ENCODE measurements at places on chromosomes 16 and 17. TPM values are rescaled to one million over a fixed set of nuclear protein-coding genes. Genes with fewer than 3 reads are reported as not detected.

The FBXW10B gene
- 0.56 TPM for total RNA-seq

The TENT4B gene
- total RNA-seq: 6.5 TPM

The KRTAP29-1 gene
- total RNA-seq: not detected

The RSL1D1 gene
- 69.8 TPM for total RNA-seq

The ZDHHC1 gene
- 6.3 TPM for total RNA-seq

The ATP2C2 gene
- total RNA-seq: 0.06 TPM

The CCL4 gene
- not detected for total RNA-seq

The PHOSPHO1 gene
- total RNA-seq: 0.12 TPM

The TNS4 gene
- total RNA-seq: not detected

The TEKT1 gene
- not detected for total RNA-seq

The TVP23C gene
- total RNA-seq: 19.9 TPM

The MILR1 gene
- 16.3 TPM for total RNA-seq

The PLEKHM1 gene
- 18.2 TPM for total RNA-seq

The ADAP2 gene
- total RNA-seq: 0.79 TPM

The SULT1A4 gene
- total RNA-seq: 0.75 TPM

The WNK4 gene
- 0.06 TPM for total RNA-seq

The LAT gene
- 0.53 TPM for total RNA-seq

The CCL7 gene
- 0.19 TPM for total RNA-seq

The LDAF1 gene
- total RNA-seq: 25.6 TPM

The RASL10B gene
- total RNA-seq: 0.40 TPM

The ANKRD40CL gene
- not detected for total RNA-seq

The CHST4 gene
- not detected for total RNA-seq

The SECTM1 gene
- 5.5 TPM for total RNA-seq

The ITGB4 gene
- total RNA-seq: 0.40 TPM

The CDH13 gene
- total RNA-seq: 95.3 TPM

The KNOP1 gene
- 9.0 TPM for total RNA-seq

The TUFM gene
- total RNA-seq: 81.1 TPM

The KCNH4 gene
- not detected for total RNA-seq

The SLC16A13 gene
- total RNA-seq: 0.12 TPM

The DNAI2 gene
- not detected for total RNA-seq

The SLC12A3 gene
- total RNA-seq: not detected

Measured in aortic smooth muscle cell (primary cell).